ENCODE measurements at places on chromosomes 4 and X.
A peak's percentile ranks its signal among the peaks of the same experiment; 100 is the strongest.

GRCh38 chrX:83916525-83916924 lies 55.6 kb downstream of the CYLC1 start:
- no peak for DNase-seq

DNA sequence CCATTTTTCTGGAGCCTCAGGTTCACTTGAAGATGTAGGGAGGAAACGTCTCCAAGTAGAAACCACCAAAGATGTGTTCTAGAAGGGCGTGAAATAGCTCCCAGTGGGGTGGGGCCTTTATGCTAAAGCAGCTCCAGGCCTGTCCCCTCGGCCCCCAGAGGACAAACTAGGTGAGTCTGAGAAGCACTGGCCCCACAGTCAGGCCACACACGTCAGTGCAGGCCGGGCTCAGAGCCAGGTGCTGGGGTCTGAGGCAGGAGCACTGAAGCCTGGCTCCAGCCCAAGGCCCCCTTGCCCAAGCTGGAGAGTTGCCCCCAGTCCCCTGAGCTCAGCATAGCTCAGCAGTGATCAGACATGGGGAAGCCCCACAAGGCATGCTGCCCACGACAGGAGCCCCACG lies 95.4 kb upstream of the PSAPL1 start:
- no peak for DNase-seq

- no peak for DNase-seq
Observed at GRCh38 chr4:109015413-109015810, 252.6 kb upstream of the ETNPPL start.

- DNase-seq = peak; percentile 71
Observed at GRCh38 chr4:26081795-26082498, 167.9 kb downstream of the SMIM20 start.

GRCh38 chr4:7774301-7775294 lies 165.1 kb downstream of the AFAP1 start:
- DNase-seq = no peak

DNA sequence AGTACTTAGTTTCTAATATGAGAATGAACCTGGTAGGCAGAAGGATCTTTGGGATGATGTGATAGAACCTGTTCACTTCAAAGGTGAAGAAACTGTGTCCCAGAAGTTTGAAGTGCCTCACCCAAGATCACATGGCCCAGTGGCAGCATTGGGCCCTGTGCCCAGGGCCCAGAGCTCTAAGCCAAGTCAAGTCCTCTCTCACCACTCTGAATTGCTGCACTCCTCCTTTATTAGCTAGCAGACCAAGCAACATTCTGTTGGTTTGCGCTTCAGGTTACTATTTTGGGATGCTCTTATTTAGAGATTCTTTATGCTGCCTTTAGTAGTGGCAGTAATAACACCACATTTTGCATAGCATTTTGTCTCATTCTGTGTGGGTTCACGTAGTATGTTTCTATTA lies 82.7 kb downstream of the PARM1 start:
- no peak for DNase-seq

DNA sequence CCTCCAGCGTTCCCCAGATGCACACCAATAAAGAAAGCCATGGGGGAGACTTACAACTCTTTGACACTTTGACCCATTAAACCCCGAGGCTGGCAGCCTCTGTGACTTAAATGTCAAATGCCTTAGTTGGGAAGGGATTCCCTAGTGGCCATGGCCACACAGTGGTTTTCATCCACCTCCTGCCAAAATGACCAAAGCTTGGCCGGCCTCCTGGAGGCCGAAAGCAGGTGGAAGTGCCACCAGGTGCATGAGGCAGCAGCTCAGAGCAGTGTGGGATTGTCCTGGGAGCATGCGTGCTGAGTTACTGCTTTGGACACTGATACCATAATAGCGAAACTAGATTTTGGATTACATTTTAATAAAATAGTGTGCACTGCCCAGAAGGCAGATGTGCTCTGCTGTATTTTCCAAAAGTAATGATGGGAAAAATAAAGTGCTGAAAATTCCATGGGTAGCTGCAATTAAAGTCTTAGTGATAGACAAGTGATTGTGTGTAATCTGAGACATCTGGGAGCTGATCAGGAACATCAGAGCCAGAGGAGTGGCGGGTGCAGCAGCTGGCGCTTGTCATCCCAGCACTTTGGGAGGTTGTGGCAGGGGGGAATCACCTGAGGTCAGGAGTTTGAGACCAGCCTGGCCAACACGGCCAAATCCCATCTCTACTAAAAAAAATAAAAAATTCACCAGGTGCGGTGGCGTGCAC lies 39.8 kb upstream of the TADA2B start:
- DNase-seq = no peak

- DNase-seq = no peak
Observed at GRCh38 chr4:8851321-8852117, 20.1 kb downstream of the HMX1 start.

DNA sequence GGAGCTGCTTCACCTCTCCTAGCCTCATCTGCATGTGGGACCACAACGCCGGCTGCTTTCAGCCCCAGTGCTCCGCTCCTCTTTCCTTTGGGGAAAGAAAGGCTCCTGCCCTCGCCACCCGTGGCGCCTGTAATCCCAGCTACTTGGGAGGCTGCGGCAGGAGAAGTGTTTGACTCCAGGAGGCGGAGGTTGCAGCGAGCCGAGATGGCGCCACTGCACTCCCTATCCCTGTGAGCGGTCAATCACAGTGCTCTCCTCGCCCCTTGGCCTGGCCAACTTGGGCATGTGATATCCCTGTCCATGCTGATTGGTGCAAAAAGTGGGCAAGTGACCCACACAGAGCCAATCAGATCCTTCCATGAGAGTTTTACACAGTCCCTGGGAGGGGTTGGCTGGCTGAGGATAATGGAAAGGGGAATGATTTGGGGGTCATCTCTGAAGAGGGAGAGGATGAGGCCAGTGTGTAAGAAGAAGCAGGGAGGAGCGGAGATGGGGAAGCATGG lies 56.2 kb downstream of the WFS1 start:
- no peak for DNase-seq

DNA sequence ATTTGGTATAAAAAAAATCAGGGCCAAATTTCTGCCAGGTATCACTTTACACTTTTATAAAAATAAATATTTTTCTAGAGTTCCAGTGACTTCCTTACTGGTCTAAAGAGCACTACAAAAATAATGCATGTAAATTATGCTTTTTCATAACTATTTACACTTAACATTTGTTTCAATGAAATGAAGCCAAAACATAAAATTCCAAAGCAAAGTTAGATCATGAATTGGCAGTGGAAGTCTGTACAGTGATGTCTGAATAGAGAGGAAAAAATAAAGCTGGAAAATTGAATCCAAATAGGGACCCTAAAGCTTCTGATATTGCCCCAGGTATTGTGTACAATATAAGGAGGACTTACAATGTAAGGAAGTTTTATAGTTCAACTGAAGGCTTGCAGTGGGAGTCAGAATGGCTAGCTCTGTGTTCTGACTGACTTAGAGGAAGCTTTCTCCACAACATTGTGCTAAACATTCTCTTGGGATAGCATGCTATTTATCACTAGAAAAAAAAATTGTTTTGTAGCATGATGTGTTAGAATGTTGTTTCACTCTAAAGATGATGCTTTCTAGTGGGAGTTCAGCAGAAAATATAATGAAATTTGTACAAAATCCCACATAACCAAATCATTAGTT lies 288.2 kb upstream of the UGT8 start:
- no peak for DNase-seq

DNA sequence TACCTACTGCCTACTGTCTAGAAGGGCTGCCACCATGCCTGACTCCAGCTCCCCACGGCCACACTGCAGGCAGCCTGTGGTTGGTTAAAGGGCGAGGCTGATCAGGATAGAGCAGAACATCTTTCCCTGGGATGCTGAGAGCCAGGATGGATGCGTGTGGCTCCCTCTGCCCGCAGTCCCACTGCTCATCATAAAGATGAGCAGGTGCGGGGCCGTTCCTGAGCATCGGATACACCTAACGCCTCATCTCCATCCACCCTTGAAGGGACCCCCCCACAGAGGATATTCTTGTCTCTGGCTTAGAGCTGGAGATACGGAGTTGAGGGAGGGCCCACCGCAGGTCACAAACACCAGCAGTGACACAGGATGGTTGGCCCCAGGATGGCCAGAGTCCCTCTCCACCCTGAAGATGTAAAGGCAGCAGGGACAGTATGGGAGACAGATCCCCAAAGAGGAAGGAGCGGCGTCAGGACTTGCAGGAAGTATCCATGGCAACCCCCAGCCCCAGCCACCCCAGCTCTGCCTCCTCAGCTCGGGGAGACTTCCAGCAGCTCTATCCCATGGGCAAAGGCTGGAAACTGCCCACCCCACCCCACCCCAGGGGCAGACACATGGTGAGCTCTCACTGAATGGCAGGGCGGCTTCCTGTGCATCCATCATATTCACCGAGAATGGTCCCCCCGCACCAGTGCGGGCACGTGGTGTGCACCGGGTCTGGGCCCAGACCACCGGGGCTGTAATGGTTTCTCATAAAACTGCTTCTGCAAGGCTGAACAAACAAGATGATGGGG lies 19.3 kb downstream of the PPP2R2C start:
- DNase-seq = peak; percentile 79

GRCh38 chr4:22500128-22500611 lies 15.7 kb downstream of the ADGRA3 start:
- DNase-seq = peak; percentile 55

DNA sequence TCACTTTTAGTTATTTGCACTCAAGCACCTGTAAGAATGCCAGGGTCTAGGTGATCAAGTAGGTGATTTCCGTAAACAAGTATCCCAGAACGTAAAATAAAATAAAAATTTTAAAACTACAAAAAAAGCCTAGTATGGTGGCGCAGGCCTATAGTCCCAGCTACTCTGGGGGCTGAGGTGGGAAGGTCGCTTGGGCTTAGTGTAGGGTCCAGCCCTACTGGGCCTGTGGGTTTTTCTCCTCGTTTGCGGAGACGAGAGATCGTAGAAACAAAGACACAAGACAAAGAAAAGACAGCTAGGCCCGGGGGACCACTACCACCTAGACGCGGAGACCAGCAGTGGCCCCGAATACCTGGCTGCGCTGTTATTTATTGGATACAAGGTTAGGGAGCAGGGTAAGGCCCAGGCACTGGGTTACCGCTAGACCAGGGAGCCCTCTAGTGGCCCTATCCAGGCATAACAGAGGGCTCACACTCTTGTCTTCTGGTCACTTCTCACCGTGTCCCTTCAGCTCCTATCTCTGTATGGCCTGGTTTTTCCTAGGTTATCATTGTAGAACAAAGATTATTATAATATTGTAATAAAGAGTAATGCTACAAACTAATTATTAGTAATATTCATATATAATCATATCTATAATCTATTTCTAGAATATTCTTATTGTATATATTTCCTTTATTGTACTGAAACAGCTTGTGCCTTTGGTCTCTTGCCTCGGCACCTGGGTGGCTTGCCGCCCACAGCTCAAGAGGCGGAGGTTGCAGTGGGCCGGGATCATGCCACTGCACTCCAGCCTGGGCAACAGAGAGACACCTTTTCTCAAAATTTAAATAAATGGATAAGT lies 38.4 kb downstream of the SAGE1 start:
- DNase-seq = no peak

- no peak for DNase-seq
Observed at GRCh38 chr4:57148177-57148576, 38.0 kb upstream of the IGFBP7 start.

DNA sequence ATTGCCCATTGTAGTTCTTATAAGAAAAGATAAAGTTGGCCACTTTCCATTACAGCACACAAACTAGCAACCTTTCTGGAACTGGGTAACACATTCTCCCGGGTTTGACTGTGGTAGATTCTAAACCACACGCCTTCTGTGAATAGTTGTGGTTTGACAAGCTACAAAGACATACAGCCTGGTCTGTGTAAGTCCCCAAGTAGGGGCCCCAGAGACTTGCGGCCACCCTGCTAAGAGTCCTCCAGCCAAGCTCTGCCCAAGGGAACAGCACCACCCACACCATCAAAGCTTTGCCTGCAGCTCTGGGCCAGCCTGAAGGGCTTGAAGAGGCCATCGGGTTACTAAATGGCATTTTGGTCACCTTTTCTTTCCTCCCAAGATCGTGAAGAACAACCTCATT lies 203.4 kb downstream of the MAML3 start:
- no peak for DNase-seq

DNA sequence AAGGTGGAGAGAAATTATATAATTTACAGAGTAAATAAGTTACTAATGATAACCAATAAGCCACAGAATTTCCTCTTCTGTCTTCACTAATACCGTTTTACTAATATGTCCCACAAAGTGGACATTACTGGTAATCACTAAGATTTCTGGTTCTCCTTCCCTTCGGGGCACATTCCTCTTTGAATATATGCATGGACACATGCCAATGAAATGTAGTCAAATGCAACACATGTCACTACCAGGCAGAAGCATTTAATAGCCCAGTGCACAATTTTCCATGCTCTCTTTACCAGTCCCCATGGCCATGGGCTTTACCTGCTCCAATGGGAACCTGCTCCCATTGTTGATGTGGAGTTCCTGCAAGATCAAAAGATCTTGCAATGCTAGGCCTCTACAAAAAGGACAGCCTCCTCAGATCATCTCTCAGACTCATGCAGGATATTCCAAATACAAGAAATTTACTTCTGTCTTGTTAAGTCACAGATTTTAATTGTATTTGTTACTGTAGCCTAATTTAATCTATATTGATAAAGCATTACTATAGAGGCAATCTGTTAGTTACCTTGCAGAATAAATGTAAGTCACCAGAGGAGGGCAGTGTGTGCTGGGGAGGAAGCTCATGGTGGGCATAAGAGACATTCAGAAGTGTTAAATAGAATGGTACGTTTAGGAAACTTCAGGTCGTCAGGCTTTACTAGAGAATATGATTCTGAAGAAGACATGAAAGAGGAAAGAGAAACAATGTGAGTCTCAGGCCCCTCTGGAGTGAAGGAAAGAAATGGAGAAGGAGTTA lies 37.1 kb upstream of the INPP4B start:
- DNase-seq = no peak

- no peak for DNase-seq
Observed at GRCh38 chr4:123444290-123444731, 47.7 kb downstream of the SPRY1 start.

- DNase-seq = no peak
Observed at GRCh38 chrX:119398587-119398973, 556 bp upstream of the SLC25A43 start.

GRCh38 chr4:183721207-183722081 lies 62.4 kb downstream of the TRAPPC11 start:
- no peak for DNase-seq

DNA sequence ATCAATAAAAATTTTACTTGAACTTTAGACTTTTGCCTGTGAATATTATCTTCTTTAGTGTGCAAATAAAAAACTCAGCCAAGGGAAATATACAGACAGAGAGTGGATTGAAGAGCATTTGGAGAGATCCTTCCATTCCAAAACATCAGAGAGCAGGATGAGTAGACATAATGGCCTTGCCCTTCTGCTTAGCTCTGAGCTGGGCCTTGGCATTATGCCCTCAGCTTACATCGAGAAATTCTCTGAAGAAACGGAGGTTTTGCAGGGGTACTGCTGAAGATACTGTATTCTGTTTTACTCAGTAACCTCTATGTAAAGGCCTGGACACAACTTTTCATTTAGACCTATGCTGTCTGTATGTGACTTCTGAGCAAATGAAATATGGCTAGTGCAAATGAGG lies 317.4 kb downstream of the STIM2 start:
- DNase-seq = no peak

- DNase-seq = no peak
Observed at GRCh38 chrX:27924718-27925117, 56.5 kb downstream of the DCAF8L1 start.

GRCh38 chrX:22105231-22105630 lies 73.1 kb downstream of the PHEX start:
- DNase-seq = no peak
